ENCODE measurements at places on chromosomes 1 and 21. TPM values are rescaled to one million over a fixed set of nuclear protein-coding genes. Genes with fewer than 3 reads are reported as not detected.

SERINC2 gene
- 24.8 TPM for total RNA-seq

THEM4 gene
- total RNA-seq: 18.5 TPM

FMO5 gene
- total RNA-seq: 5.1 TPM

TSSK3 gene
- total RNA-seq: 1.1 TPM

JAM2 gene
- total RNA-seq: 12.1 TPM

LENEP gene
- total RNA-seq: not detected

GUCA2B gene
- not detected for total RNA-seq

GOLT1A gene
- total RNA-seq: 2.6 TPM

CNST gene
- total RNA-seq: 22.9 TPM
